ENCODE measurements at places on chromosomes 1 and 21.

GRCh38 chr1:79899914-79900313 is 893.4 kb upstream of the ADGRL4 start:
- no peak for DNase-seq

- DNase-seq = no peak
Measured at GRCh38 chr1:109096120-109096519, 5.6 kb downstream of the TMEM167B start.

GRCh38 chr1:152110860-152111514 is 4.3 kb downstream of the TCHH start:
- peak; percentile 5 for DNase-seq

DNA sequence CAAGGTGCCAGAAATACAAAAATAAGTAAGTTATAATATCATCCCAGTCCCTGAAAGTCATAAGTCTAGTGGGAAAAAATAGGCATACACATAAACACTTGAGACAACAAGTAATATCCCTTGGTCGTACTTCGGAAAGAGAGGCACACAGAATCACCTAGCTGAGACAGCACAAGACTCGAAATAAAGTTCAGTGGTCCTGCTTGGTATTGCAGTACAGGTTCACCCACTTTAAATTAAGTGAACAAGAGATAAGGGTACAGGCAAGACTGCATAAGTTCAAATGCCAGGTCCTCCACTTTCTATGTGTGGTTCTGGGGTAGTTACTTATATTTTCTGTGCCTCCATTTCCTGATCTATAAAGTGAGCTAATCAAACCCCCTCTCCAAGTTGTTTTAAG is 47.6 kb downstream of the SEC16B start:
- no peak for DNase-seq

DNA sequence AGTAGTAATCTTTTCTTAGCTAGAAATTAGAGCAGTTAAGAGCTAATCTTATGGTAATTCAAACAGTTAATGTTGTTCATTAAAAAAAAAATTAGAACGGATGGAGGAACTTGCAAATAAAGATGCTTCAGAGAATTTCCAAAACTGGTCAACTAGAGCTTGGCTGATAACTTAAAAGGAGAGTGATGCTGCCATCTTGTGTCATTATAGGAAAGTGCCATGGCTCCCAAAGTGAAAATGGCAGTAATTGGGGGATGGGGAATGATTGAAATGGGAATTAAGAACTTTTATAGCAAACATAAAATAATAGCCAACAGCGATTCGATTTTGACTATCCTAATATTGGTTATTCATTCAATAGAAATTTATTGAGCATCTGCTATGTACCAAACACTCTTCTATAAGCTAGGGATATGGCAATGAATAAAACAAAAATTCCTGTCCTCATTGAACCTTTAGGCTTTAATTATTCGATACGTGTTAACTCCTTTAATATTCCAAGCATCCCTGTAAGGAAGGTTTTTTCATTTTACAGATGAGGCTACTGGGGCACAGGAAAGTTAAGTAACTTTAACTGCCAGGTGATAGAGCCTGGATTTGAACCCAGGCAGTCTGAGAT is 5.7 kb upstream of the PLPP3 start:
- DNase-seq = no peak

DNA sequence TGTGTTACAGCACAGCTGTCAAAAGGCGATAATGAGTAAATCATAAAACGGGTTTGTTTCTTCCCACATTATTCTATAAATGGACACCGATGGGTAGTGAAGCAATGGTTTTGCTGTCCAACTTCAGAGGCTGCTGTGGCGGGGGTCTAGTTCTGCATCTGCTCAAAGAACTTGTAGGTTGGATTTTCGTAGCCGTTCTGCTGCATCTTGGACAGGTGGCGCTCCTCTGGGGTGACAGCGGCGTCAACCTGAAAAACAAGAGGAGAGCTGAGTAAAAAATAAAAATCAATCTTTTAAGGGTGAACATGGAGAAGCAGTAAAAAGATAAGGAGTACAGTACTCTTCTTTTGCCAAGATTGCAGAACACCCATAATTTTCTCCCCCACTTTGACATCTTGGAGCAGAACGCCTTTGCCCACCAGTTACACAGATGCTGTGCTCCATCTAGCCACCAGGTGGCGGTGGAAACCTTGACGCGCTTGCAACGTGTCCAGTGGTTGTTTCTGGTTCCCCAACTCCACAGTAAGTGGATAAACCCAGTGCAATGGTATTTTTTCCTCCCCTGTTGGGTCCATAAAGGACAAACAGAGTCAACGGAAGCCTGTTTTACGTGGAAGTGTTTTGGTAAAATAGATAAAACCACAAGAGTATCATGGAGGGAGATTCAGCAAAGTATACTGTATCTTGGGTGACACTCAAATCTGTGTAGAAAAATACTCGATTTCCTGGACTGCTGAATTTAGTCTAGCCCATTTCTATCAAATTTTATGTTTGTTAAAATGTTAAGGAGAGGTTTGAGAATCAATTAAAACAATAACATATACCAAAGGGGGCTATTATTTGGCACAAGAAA is 147.0 kb downstream of the GABPA start:
- DNase-seq = peak; percentile 48

- DNase-seq = peak; percentile 81
Measured at GRCh38 chr1:61049850-61050540, 32.4 kb upstream of the NFIA start.

DNA sequence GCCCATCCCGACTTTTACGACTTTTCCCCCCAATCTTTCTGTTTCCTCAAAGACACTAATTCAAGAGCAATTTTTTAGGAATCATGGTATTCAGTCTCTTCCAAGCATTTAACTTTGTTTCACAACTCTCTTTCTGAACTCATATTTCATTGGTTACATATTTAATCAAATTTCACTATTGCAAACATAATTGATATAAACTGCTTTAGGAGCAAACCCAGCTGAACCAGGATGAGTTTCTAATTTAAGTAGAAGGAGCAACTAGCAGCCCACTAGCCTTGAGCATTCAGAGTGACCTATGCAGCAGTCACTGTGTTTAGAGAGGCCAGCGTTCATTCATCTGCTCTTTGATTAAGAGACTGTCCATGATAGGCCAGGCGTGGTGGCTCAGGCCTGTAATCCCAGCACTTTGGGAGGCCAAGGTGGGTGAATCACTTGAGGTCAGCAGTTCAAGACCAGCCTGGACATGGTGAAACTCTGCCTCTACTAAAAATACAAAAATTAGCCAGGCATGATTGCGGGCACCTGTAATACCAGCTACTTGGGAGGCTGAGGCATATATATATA is 1.8 kb downstream of the CELA2B start:
- no peak for DNase-seq

DNA sequence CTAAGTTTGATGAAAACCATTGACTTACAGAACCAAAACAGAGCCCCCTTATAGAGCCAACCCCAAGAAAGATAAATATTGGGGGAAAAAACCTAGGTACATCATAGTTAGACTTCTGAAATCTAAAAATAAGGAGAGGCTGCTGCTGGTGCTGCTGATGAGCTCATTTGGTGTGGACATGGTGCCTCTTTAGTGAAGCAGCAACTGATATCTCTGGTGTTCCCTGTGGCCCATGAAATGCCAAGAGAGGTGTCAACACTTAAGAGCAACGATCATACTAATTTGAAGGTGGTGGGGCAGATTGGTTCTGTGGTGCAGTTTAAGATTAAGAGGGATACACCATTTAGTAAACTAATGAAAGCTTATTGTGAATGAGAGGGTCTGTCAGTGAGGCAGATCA is 35.9 kb downstream of the ST3GAL3 start:
- no peak for DNase-seq

DNA sequence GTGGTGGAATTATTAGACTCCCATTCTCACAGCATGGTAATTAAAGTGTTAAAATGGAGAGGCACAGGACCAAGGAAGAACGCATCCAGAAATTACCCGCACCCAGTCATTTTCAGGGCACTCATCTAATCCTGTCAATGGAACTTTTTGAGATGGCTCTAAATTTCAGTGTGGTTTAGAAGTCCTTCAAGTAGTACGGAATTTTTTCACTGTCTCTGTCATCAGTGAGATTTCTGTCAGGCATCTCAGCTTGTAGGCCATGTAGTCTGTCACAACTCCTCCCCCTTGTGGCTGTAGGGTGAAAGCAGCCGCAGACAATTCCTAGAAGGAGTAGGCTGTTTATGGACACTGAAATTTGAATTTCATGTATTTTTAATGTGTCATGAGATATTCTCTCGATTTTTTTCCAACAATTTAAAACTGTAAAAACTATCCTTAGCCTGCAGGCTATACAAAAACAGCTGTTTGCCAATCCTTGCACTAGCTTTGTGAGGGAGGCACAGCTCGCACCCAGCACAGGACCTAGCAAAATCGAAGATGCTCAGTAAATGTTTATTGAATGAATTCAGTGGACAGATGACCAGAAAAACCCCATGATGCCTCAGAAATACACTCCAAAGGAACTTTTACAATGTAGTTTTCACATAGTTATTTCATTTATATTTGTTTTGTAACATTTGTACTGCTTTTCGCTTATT is 6.6 kb upstream of the NUP133 start:
- peak; percentile 34 for DNase-seq

DNA sequence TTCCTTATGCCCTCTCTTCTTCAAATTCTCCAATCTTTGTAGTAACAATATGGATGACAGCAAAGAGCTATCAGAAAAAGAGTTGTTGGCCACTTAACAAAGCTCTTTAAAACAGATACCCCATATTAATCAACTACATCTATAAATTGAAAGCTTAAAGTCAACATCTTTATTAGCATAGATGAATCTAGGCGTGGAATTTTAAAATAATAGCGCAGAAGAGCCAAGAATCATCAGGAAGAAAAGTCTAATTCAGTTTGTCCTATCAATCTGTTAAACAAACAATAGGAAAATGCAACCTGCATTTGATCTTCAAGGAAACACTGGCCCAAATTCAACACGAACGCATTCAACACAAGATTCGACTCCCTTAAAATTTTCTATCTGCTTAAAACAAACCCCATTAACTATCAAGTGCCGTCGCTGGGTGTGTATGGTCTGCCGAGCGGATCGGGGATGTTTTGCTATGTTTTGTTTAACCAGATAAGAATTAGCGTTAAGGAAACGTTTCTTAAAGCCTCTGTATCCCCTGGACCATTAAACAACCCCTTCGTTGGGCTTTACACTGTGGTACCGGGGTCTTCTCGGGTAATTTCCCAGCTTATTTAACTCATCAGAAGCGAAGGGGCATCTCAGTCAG is 1.0 kb downstream of the LYST start:
- no peak for DNase-seq

DNA sequence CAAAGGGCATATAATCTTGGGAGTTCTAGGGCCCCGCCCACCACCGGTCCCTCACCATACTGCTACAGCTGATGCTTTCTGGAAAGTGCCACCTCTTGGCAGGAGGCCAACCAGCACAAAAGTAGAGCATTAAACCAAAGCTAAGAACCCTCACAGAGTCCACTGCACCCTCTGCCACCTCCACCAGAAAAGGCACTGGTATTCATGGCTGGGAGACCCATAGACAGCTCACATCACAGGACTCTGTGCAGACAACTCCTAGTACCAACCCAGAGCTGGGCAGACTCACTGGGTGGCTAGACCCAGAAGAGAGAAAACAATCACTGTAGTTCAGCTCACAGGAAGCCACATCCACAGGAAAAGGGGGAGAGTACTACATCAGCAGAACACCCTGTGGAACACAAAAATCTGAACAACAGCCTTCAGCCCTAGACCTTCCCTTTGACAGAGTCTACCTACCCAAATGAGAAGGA is 10.8 kb downstream of the THEM4 start:
- DNase-seq = peak; percentile 56

GRCh38 chr1:59596956-59597355 is 217.8 kb upstream of the HOOK1 start:
- no peak for DNase-seq

DNA sequence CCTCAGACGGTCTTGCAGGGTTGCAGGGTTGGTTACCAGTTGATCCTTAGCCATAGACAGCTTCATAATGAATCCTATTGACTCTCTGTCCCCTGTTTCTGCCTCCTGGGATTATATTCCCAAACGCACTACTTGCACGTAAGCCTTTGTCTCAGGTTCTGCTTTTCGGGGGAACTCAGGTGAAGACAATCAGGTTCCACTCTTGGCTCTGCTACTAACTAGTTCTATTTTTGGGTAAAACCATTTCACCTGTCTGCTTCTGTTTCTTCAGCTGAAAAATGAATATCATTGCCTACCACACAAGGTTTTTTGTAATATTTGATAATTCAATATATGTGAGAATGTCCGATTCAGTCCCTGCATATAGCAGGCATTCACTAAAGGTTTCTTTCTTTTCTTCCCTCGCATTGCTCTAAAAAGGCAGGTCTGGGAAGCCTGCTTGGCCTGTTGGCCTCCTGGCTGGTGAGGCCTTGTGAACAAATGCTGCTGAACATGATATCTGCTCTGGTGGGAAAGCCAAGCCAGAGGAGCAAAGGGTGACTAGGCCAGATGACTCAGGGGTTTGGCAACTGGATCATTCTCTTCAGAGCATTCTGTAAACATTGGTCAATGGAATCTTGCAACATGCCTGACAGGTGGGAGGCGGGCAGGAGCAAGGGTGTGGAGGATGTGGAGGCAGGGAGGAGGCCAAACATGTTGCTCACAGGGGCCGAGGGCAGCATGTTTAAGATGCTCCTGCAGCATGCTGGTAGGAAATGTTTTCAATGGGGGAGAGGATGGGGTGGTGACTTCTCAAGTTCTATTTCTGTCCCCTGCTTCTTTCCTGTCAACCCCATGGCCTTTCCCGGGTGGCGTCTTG is 23.8 kb downstream of the IER5 start:
- DNase-seq = no peak

GRCh38 chr1:239765163-239765562 is 326.5 kb upstream of the FMN2 start:
- DNase-seq = no peak
